Temporal lobe (tissue), 4 donors: ENCODE measurements at places on chromosomes 5 and 9. TPM values are rescaled to one million over a fixed set of nuclear protein-coding genes. Genes with fewer than 3 reads are reported as not detected.

GARIN3 gene
- total RNA-seq, result not detected

PPP3R2 gene
- under 0.01 TPM for total RNA-seq

MEIKIN gene
- not detected for total RNA-seq

PCDHGB4 gene
- total RNA-seq, result 12.8 TPM

OTP gene
- not detected for total RNA-seq

SLCO6A1 gene
- total RNA-seq, result 0.25 TPM

LCN9 gene
- not detected for total RNA-seq

MYOZ3 gene
- total RNA-seq, result 3.9 TPM
